ENCODE measurements at places on chromosomes 6 and 20.
A peak's percentile ranks its signal among the peaks of the same experiment; 100 is the strongest.

GRCh38 chr6:114342826-114343781 is at the start of gene HS3ST5:
HS3ST5 (minus strand) TSS chr6:114343023; CDS start chr6:114062845, 280,178 bp downstream.
- peak within 1 kb of the TSS; percentile 60 for H3K4me3 ChIP-seq
- H3K36me3 ChIP-seq = no peaks in the 10 kb centered on the region
- peak; percentile 49 for ATAC-seq

- no peaks in the 10 kb centered on the region for H3K36me3 ChIP-seq
- H3K27ac ChIP-seq = no peak overlapping the region
- H3K27me3 ChIP-seq = no peaks in the 10 kb centered on the region
- no peak for ATAC-seq
- H3K4me3 ChIP-seq = no peak overlapping the region
These were observed 60.3 kb upstream of the PTPN1 start for GRCh38 chr20:50449738-50450492.

DNA sequence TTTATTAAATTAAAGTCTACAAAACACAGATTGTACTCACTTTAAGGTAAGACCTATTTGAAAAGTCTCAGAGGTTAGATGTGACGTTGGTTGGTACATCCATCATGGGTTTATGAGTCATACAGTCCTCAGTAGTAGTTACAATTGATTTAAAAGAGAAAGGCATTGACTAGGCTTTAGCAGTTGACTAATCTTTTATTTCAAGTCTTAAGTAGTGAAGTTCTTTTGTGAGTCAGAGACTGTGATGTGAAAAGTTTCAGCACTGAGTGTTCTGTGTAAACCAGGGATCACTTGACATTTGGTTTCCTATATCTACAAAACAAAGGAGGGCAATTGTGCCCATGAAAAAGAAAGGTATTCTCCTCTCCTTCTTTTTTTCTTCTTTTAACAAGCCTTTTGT is 221.3 kb downstream of the GRIK2 start:
- H3K4me3 ChIP-seq = no peak overlapping the region
- no peak for ATAC-seq
- H3K27ac ChIP-seq = no peak overlapping the region
- no peaks in the 10 kb centered on the region for H3K36me3 ChIP-seq

DNA sequence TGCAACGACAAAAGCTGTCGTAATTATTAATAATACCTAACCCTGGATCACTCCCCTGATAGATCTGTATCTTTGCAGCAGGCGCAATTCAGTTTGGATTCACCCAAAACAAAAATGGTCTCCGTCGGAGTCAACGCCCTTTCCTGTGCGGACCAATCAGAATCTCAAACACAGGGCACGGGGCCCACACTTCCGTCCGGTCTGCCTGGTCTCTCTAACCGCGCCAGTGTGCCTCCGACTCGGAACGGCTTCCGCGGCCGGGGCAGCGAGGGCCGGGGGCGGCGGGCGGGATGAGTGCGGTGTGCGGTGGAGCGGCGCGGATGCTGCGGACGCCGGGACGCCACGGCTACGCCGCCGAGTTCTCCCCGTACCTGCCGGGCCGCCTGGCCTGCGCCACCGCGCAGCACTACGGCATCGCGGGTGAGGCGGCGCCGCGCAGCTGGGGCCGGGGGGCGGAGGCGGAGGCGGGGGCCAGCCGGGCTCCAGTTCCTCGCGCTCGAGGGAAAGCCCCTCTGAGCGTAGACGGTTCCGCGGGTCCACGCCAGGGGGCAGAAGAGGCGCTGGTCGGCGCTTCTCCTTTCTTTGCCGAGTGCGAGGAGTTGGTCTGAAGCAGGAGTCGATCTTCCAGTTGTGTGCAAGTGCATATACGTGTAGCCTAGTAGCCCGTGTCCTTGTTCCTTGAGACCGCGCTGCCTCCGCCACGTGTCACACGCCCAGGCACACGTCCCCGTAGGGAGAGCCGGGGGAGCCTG is at the start of gene PEX7:
Gene PEX7, plus strand, starts transcription at position 217 of the 752 bp plus-strand sequence. Its CDS starts 74 bp downstream, at position 291.
- peaks cover 6% of the 10 kb centered on the region for H3K4me1 ChIP-seq
- no peaks in the 10 kb centered on the region for H3K27me3 ChIP-seq
- peak within 1 kb of the TSS; percentile 95 for H3K27ac ChIP-seq
- H3K4me3 ChIP-seq = peak within 1 kb of the TSS; percentile 81

- H3K4me3 ChIP-seq = no peak overlapping the region
- peaks cover 49% of the 10 kb centered on the region for H3K27me3 ChIP-seq
- ATAC-seq = no peak
- no peaks in the 10 kb centered on the region for H3K36me3 ChIP-seq
- H3K4me1 ChIP-seq = no peaks in the 10 kb centered on the region
- H3K27ac ChIP-seq = no peak overlapping the region
These were observed 5.3 kb downstream of the KIF25 start for GRCh38 chr6:168002804-168003203.

DNA sequence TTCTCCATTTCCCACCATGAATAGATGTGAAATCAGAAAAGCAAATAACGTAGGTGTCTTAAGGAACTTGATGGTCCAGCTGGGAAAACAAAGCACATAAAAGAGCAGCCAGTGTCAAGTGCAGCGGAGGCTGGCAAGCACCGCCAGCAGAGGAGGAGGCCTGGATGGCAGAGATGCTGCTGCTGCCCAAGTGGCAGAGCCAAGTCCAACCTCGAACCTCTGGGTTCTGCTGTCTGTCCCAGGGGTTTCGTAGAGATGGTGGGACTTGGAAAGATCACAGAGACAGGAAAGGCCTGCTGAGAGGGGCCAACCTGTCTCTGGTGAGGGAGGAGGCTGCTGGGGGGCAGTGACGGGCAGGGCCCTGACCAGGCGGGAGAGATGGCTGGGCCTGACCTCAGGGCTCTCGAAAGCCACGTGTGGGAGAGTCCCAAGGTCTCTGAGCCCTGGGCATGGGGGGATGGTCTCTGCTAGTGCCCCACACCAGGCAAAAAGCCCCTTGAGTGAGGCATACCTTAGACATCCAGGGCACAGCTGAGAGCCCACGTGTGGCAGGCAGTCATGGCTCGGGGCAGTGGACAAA is 77.3 kb downstream of the TCP11 start:
- no peaks in the 10 kb centered on the region for H3K27me3 ChIP-seq
- no peak overlapping the region for H3K4me3 ChIP-seq
- H3K4me1 ChIP-seq = peaks cover 94% of the 10 kb centered on the region
- H3K36me3 ChIP-seq = peaks cover 97% of the 10 kb centered on the region
- ATAC-seq = no peak
- H3K27ac ChIP-seq = peak overlapping the region; percentile 64

DNA sequence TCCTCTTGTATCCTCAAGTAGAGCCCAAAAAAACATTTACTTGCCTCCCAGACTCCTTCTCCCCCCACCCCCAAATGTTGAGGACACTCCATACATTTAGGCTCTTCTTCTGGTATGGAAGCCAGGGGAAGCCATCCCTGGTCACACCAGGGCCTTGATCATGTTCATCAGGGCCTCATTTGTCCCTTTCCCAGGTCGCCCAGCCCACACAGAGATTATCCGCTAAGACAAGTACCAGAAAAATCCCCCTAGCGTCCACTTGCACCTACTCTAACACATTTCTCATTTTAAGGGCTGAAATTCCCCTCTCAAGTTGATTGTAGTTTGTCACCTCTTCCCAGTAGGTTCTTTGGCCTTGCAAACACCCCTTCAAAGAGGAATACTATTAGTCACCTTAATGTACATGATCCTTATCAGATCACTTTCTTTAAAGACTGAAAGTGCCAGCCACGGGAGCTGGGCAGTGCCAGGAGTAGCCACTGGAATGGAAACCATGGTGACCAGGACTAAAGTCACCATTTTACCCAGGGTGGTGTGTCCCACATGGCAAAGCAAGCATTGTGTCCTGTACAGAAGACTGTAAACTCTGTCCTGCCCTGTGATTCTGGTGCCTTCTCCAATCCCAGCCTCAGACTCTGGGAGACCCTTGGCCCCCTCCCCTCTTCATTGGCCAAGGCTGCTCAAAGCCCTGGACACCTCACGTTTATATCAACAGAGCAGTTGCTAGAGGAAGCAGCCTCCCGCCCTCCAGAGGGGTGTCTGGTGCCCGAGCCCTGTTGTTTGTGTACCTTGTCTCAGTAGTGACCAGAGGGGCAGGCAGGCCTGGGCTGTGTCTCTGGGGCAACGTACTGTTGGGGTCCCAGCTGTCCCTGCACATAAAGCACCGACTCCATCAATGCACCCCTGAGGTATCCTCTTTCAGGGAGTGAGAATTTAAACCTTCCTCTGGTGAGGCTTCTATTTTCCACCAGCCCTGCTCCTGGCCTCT is 5.0 kb upstream of the APOBEC2 start:
- no peak overlapping the region for H3K27ac ChIP-seq
- H3K36me3 ChIP-seq = no peaks in the 10 kb centered on the region
- H3K4me1 ChIP-seq = peaks cover 5% of the 10 kb centered on the region

DNA sequence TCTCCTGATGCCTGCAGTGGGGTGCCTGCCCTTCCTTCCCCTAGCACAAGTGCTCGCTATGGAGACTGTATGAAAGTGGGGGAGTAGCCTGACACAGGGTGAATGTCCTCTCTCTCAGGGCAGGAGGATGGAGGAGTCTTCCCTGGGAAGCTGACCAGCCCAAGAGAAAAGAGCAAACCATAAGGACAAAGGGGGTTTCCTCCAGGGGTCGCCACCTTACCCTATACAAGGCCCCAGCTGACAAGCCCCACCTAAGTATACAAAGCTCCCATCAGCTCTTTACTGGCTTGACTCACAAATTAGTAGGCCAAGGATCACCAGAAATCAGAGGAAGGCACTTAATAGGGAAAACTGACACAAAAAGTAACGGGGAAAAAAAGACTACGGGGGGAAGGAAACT is 54.1 kb downstream of the PLAGL1 start:
- peaks cover 12% of the 10 kb centered on the region for H3K36me3 ChIP-seq
- H3K27ac ChIP-seq = no peak overlapping the region
- H3K27me3 ChIP-seq = no peaks in the 10 kb centered on the region

- H3K36me3 ChIP-seq = no peaks in the 10 kb centered on the region
- ATAC-seq = peak; percentile 20
- H3K27ac ChIP-seq = peak overlapping the region; percentile 29
These were observed 4.8 kb downstream of the SLC2A12 start for GRCh38 chr6:134047673-134048072.

- H3K36me3 ChIP-seq = no peaks in the 10 kb centered on the region
- no peak overlapping the region for H3K4me3 ChIP-seq
- no peaks in the 10 kb centered on the region for H3K4me1 ChIP-seq
- no peak for ATAC-seq
These were observed 371.4 kb downstream of the BTBD9 start for GRCh38 chr6:38268342-38268741.

DNA sequence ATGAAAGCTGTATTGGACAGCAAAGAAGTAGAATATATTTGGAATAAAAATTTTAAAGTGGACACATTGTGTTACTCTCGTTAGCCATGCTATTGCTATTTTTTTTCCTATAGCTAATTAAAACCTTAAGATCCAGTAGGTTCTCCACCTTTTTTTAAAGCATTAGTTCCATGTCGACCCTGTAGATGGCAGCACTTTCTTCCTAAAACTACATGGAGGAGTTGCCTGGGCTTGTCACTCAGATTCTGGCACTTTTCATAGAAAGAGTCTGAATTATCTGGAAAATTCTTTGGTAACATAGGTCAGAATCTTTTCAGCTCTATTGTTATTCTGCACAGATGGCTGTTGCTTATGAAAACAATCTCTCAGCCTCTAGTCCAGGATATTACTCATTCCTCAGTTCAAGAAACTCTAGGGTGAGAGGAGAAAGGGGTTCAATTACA is 42.0 kb upstream of the ESR1 start:
- H3K4me3 ChIP-seq = no peak overlapping the region
- peaks cover 10% of the 10 kb centered on the region for H3K27me3 ChIP-seq
- ATAC-seq = peak; percentile 35
- no peaks in the 10 kb centered on the region for H3K36me3 ChIP-seq

DNA sequence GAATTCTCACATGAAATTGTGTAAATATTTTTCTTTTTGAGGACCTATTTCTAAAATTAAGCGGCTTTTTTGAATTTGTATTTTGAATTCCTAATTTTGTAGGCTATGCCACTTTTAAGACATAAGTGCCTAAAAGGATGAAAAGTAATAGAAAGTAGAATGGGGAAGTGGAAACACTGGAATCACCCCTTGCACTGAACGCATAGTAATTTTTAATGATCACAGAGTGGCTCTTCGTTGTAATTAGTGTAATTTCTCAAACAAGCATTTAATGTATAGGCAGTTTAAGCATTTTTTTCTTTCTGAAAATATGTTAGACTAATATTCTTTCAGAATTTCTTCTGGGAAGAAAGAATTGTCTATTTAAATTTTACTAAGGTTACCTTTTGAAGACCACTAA is 73.2 kb downstream of the ARID1B start:
- H3K27ac ChIP-seq = no peak overlapping the region
- peaks cover 24% of the 10 kb centered on the region for H3K4me1 ChIP-seq
- no peak for ATAC-seq
- no peak overlapping the region for H3K4me3 ChIP-seq
- H3K27me3 ChIP-seq = no peaks in the 10 kb centered on the region
- H3K36me3 ChIP-seq = no peaks in the 10 kb centered on the region

- ATAC-seq = peak; percentile 75
- H3K27me3 ChIP-seq = no peaks in the 10 kb centered on the region
- H3K27ac ChIP-seq = peak overlapping the region; percentile 37
These were observed 219.8 kb upstream of the ARID1B start for GRCh38 chr6:156557251-156557910.

GRCh38 chr20:40197691-40198090 is 491.3 kb downstream of the MAFB start:
- H3K4me3 ChIP-seq = no peak overlapping the region
- no peak overlapping the region for H3K27ac ChIP-seq
- H3K36me3 ChIP-seq = no peaks in the 10 kb centered on the region
- no peaks in the 10 kb centered on the region for H3K27me3 ChIP-seq
- H3K4me1 ChIP-seq = no peaks in the 10 kb centered on the region

DNA sequence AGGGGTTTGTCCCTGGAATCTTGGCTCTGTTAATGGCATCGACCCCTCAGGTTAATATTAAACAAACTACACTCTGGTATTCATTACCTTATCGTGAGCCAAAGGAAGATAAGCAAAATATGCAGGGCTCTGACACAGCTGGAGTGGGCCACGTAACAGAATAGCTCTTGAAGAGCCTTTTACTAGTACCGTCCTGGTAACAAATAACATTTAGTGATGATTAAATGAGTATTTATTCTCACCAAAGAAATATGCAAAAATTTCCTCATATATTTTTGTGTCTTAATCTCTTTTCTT is 20.1 kb upstream of the UTRN start:
- H3K4me3 ChIP-seq = no peak overlapping the region
- no peaks in the 10 kb centered on the region for H3K27me3 ChIP-seq
- no peak overlapping the region for H3K27ac ChIP-seq

GRCh38 chr6:7909323-7910276 is 988 bp downstream of the TXNDC5 start:
- H3K4me1 ChIP-seq = peaks cover 36% of the 10 kb centered on the region
- ATAC-seq = peak; percentile 28
- peak overlapping the region; percentile 79 for H3K4me3 ChIP-seq
- no peaks in the 10 kb centered on the region for H3K27me3 ChIP-seq

- H3K27ac ChIP-seq = no peak overlapping the region
- ATAC-seq = no peak
- no peaks in the 10 kb centered on the region for H3K4me1 ChIP-seq
- no peaks in the 10 kb centered on the region for H3K36me3 ChIP-seq
- H3K4me3 ChIP-seq = no peak overlapping the region
- H3K27me3 ChIP-seq = no peaks in the 10 kb centered on the region
These were observed 11.5 kb downstream of the TAAR2 start for GRCh38 chr6:132612449-132613108.

- H3K27me3 ChIP-seq = no peaks in the 10 kb centered on the region
- no peak overlapping the region for H3K27ac ChIP-seq
- peaks cover 83% of the 10 kb centered on the region for H3K36me3 ChIP-seq
- peak; percentile 76 for ATAC-seq
- no peaks in the 10 kb centered on the region for H3K4me1 ChIP-seq
These were observed 8.3 kb downstream of the CEP250 start for GRCh38 chr20:35463455-35464300.

GRCh38 chr6:50285735-50286134 is 236.0 kb upstream of the DEFB112 start:
- no peak overlapping the region for H3K27ac ChIP-seq
- no peak for ATAC-seq
- no peaks in the 10 kb centered on the region for H3K4me1 ChIP-seq
- no peak overlapping the region for H3K4me3 ChIP-seq
- no peaks in the 10 kb centered on the region for H3K36me3 ChIP-seq
- H3K27me3 ChIP-seq = no peaks in the 10 kb centered on the region

Data from gastroesophageal sphincter (tissue), 4 donors.